ENCODE measurements at places on chromosomes 5 and 9.

DNA sequence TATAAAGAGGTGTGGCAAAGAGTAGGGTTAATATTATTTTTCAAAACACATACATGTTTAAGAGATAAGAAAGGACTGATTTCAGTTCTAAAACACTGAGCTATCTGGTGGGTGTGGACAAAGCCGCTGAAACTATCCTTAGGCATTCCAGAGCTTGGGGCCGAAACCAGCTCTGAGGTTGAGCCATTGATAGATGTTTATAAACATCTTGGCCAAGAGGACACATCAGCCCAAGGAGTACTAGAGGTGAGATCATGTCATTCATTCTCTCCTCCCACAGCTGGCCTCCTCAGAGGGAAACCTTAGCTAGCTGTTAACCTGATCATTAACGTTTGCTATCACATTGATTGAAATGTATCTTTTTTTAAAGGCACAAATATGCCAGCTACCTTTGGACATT, 89.9 kb downstream of the NLN start:
- DNase-seq: no peak

DNA sequence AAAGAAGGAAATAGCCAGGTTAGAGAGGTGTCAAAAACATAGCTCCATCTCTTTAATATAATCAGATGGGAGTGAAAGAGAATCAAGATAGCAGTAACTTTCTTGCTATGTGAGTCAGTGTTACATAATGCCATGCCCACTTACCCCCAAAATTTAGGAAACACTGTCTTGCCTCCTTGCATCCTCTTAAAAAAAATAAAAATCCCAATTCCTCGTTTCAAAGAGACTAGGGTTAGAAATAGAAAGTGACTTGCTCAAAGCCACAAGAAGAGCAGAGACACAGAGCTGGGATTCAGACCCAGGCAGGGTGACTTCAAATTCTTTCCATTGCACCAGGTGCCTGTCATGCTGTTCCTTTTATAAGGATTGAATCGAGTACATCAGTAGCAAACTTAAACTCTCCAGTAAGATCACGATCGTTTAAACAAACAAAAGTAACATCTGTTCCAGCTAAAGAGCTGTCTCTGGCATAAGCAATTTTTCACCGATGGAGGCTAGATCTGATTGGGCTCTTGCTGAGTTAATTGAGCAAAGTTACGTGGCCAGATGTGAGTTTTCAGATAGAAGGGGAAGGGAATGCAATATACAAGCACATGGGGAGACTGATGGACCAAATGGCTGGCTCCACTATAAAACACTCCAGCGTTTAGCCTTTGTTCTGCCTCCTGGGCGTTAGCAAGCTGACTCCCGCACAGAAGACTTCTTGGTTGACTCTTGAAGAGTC, 176.9 kb downstream of the PALM2AKAP2 start:
- DNase-seq: no peak

GRCh38 chr9:6581253-6581652, 64.3 kb downstream of the GLDC start:
- DNase-seq: no peak

DNA sequence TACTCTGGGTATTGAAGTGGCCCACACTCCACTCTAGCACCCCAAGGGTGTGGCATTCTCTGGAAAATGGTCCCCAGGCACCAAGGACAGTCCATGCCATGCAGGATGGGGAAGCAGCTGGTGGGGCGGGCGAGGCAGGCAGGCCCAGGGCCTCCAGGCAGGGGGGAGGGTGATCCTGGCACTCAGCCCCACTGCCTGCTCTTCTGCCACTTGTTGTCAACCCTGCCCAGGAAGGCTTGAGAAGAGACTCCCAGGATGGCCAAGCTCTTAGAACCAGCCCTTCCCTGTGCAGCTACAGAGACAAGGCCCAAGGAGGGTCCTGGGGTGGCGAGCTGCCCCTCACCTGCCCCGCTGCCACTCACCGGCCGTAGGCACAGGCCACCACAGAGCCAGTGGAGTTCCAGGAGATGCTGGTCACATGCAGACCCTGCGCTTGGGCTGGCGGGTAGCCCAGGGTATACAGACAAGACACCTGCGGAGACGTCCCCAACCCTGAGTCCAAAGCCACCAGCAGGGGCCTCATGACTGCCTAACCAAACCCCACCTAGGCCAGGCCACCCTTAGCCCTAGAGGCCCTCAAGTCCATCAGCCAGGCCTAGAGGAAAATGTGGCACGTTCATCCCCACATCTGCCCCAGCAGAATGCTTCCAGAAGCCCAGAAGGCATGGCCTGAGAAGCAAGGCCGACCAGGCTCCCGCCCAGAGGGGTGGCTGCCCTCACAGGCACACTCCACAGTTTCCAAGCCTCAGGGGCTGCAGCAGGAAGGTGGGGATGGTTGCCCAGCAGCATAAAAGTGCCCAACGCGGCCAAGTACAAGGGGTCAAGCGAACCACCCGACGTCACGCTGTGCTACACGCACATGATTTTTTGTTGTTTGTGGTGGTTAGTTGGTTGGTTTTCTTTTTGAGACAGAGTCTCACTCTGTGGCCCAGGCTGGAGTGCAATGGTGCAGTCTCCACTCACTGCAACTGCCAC, 19.8 kb downstream of the DYNC2I2 start:
- DNase-seq: no peak

DNA sequence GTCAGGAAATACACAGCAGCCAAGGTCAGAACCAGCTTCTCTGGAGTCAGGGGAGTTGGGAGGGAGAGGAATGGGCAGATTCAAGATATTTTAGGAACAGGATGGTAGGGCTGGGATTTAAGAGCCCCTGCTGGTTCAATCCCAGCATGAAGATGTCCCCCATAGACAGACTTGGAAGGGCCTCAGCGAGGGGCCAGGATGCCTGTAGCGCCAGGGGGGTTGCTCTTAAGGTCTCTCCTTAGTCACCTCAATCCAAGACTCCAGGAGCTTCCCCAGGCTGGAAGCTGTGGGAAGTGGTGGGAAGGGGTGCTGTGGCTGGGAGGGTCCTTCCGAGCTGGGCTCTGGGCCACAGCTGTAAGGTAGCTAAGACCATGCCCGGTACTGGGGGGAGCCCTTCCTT, 8.1 kb upstream of the TSPAN17 start:
- no peak for DNase-seq

- no peak for DNase-seq
Measured at GRCh38 chr5:25763781-25764180, 1119.0 kb upstream of the CDH10 start.

GRCh38 chr9:97811533-97812246, 41.3 kb upstream of the FOXE1 start:
- no peak for DNase-seq

DNA sequence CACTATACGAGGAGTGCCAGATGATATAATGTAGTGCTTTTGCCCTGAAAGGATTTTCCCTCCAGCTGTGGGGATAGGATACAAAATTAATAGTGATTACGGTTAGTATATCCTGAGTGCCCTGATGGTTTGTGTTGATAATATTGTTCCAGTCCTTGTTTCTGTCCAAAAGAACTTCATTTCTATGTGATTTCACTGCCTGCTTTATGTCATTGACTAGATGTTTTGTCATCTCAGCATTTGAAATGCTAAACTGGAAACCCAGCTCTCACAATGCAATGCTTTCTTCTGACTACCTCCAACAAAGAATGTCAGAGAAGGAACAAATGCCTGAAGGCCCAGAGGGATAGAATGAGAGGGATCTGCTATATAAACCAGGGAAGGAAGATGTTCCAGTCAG, 177.8 kb downstream of the NIPBL start:
- DNase-seq: no peak

DNA sequence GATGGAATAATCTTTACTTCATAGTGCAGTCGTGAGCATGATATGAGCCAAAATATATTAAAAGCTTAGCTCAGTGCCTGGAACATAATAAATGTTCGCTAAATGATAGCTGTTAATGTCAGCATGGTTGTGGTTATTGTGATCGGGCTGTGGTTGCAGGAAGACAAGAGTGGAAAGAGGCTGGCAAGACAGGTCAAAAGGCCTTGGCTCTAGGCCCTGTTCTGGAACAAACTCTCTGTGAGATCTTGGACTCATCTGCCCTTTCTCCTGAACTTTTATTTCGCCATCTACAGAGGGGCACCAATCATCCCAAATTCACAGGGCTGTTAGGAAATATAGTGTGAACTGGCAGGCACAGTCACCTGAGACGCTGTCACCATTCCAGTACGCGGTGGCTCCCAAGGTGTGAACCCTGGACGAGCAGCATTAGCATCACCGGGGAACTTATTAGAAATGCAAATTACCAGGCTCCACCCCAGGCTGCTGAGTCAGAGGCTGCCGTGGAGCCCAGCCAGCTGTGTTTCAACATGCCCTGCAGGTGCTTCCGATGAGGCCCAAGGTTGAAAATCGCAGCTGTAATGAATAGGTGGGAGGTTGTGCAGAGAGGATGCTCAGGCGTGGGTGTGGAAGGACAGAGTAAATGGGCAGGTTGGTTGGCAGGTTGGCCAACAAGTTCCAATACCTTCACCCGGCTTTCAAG, 50.2 kb upstream of the SAP30L start:
- no peak for DNase-seq

- DNase-seq: no peak
Measured at GRCh38 chr9:27473111-27473529, 51.0 kb upstream of the IFNK start.

DNA sequence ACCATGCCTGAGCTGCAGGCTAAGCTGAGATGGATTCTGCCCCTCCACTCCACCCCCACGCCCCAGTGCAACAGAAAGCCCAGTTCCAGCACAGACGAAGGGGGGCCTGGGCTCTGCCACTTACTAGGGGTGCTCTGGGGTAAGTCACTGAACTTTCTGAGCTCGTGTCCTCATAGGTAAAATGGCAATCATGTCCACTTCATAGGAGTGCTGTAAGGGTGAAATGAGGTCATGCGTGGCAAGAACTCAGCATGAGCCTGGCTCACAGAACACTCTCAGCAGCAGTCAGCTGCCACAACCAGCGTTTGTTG, 8.4 kb upstream of the PSD2 start:
- no peak for DNase-seq

- DNase-seq: peak; percentile 94
Measured at GRCh38 chr5:40755407-40756365, at the start of gene TTC33. TSS of gene TTC33 (minus strand) at chr5:40755961. CDS start at chr5:40747018, 8,943 bp downstream.

- no peak for DNase-seq
Measured at GRCh38 chr5:74949976-74950375, 83.8 kb upstream of the FAM169A start.

DNA sequence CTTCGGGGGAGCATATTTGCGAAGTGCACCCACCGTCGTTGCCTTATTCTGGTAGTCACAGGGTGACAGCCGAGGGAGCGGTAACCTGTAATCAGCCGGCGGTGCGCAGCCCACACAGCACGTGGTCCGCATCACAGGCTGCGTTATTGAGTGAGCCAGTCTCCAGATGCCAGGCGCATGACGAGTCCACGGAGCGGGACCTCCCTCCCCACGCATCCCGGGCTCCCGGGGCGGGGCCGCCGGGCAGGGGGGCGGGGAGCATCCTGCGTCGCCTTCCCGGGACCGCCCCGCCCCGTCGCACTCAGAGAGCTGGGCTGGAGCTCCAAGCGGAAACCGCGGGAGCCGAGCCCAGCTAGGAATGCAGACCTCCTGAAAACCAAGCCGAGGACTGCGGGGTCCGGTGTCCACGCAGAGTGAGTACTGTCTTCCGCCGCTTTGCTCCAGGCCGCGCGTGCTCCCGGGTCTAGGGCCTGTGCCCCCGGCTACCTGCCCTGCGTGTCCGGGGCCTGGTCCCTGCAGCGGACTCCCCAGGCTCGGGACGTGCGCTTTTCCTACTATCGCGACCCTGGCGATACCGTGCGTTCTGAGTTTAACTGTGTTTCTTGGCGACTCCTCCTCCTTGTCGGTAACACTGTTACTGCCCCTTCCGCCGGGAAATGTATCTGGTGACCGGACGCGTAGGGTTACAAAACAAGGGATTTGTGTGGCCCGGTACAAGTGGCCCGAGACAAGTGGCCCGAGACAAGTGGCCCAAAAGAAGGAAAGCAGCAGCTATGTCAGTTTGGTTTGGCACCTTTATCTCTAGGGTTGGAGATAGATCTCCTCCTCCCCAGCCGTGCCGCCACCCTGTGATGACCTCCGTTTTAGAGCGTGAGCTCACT, 40.6 kb downstream of the CAST start:
- DNase-seq: peak; percentile 75

- DNase-seq: no peak
Measured at GRCh38 chr5:59711310-59711709, 182.2 kb downstream of the PDE4D start.

DNA sequence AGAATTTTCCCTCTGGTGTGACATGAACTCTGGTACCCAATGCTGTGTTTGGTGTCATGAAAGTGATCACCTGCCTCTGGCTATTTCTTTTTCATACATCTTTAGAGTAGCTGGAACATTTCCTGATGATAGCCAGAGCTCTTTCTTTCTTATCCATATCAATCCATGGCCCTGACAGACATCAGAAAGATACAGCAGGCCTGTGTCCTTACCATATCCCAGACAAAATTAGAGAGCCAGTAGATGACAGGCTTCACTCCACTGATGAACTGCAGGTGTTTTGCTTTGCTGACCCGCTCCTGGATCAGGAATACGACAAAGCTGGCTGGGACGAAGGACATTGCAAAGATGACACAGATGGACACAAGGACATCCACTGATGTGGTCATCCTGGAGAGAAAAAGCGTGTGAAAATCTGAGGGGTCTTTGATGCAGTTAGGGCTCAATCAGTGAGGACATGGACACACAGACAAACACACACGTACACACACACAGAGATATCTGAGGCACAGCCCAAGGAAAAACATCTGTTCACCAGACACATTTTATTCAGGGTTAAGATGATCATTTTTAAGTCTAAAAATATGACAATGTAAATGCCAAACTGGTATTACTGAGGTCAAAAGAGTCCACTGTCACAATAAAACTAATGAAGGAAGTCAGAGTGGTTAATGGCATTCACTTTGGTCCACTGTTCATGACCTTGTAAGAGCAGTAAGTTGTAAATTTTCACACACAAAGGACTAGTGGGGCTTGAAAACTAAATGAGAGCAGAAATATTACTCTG, 34.5 kb downstream of the NIPSNAP3B start:
- DNase-seq: no peak

DNA sequence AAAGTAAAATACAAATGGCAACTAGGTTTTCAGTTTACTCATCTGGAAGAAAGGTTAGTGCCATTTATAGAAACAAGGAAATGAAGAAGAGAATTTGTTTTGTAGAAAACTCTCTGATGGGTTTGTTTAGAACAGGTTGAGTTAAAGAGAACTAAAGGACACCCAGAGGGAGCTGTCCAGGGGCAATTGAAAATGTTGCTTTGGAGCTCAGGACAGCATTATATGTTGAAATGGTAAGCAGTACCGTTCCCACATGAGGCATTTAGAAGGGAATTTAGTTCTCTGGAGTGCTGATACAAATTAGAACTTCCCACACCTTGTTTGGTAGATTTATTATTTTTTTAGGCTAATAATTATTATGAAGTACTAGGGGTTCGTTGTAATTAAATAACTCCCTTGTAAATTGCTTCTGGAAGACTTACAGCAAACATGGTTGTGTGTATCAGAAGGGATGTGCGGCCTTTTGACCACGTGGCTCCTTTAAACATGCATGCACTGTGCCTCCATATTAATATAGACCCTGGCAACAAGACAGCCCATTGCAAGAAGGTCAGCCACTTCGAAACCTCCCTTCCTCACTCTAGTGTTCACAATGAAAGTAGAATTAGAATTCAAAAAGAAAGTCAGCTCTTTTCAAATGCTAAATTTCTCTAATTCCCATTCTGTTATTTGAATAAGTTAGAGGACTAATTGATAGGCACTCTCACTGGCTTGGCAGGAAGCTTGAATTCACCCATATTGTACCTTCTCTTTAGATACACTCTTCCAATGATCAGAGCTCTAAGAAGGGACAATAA, 71.7 kb downstream of the ZNF462 start:
- DNase-seq: no peak

GRCh38 chr9:123058834-123059233, 25.4 kb downstream of the GPR21 start:
- DNase-seq: no peak

- no peak for DNase-seq
Measured at GRCh38 chr5:78829811-78830527, 155.1 kb downstream of the ARSB start.
